ENCODE measurements at places on chromosomes 7 and 10.
A peak's percentile ranks its signal among the peaks of the same experiment; 100 is the strongest.

DNA sequence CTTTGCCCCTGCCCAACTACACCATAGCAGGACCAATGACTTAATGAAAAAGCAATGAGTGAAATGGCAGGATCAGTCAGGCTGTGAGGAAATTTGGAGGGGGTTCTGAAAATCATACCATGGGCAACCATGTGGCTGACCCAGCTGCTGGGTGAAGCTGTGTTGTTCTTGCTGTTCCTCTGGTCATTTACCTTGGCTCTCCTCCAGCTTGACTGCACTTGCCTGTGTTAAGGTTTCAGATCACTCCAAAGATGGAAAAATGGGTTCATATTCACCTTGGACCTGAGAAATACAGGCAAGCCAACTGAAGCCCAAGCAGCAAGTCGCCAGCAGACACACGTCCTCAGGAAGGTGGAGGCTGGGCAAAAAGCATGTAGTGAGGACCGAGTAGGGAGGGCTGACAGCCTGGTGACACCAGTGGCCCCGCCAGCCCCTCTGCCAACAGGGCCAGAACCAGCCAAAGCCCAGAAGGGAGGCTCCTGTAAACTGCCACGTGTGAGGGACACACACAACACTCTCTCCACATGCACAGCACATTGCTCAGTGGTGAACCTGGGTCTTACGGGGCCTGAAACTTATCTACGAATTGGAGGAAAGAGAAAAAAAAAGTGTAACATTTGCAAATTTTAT, 40.1 kb downstream of the PARP12 start:
- DNase-seq: no peak

DNA sequence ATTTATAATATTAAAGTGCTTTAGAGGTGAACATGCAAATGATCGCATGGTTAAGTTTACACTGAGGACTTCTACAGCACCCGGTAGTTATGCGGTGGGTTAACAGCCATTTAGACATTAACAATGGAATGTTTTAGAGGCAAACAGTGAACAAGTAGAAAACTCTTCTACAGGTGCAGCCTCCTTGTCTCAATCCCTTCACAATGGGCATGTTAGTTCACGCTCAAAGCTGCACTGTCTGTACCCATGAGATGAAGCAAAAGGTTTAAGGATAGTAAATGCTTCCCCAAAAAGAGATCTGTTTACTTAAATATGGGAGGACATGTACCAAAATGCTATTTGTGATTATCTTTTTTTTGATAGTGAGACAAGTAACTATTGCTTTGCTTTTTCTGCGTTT, 25.1 kb downstream of the PUS7 start:
- DNase-seq: no peak

DNA sequence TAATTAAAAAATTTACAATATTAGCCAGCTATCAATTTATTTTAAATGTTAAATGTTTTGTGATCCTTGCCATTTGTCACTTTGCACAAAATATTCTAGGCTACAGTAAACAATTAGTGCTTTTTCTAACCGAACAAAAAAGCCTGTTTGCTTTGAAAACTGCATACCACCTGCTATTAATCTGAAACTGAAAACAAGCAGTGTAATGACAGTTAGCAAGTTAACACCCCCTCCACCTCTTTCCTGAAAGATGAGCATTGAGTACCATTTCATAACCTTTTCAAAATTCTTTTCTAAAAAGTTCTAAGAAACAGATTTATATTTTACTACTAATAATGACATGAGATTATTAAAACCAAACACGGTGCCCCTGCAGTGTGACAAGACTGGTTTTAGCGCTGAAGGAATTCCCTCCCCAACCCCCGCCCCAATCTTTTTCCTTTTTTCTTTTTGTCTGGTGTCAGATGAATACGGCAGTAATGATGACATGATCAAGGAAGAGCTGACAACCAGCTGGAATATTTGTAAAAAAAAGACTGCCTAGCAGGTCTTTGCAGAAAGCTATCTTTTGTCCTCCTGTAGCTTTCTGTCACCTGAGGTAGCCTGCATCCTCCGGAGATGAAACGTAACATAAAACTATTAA, 175.6 kb downstream of the CHCHD3 start:
- no peak for DNase-seq

DNA sequence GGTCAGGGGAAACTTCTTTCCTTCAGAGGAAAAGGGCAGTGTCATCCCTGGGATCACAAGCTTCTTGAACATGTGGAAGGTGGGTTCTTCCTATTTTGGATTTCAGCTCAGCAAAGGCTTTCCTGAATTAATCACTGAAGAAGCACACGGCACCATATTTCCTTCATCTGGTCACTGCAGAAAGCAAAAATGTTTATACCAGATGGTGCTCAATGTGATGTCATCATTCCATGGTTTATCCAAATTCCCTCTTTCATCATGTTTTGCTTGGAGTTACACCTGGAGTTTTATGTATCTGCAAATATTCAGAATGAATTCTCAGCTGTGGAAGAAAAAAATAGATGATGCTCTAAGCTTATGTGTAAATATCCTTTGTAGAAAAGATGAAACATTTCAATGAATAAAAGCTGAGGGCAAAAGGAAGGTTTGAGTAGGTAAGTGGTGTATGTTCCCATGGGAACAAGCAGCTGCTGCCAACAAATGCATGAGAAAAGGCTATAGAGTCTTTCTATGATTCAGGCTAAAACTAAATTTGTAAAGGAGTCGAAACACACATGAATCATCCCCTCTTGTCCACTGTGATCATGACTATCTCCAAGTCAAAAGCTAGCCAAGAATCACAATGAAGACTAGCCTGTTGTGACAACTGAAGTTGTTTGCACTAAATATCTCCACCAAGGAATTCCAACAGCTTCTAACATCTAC, 26.9 kb upstream of the BPGM start:
- peak; percentile 89 for DNase-seq
